ENCODE measurements at places on chromosomes 3 and 15.

DNA sequence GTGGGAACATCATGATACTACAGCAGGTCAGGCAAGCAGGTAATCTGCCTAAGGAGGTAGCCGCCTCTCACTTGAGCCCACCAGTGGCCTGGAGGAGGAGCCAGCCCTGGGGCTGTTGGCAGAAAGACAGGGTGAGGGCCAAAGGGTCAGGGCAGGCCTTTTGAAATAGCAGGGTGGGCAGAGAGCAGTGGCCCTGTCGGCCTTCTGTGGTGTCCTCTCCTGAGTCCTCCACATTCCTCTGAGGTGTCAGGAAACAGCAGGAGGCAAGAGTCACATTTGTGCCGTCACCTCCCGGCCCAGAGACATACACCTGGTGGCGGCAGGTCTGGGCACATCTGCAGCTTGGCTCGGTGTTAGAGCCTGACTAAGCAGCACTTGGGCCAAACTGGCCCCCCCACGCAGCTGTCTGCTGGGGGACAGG is 3.9 kb upstream of the BNC1 start:
- DNase-seq = no peak

GRCh38 chr3:35635926-35636683 is 3.2 kb upstream of the ARPP21 start:
- no peak for DNase-seq

DNA sequence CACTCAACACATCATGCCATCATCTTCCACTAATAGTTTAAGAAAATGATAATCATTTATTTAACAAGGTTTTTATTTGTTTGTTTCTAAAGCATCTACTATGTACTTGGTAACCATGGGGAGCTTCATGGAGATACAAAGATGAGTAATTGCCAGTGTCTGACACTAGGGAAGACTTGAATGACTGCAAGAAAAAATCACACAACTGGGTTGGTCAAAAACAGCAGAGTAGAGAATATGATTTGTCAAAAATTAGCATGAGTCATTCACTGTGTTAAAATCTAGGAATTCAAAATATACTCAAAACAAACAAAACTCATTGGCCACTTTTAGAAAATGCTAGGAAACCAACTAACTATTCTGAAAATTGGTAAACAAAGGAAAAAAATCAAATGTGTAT is 6.3 kb downstream of the BNC1 start:
- DNase-seq = no peak

- DNase-seq = no peak
Observed at GRCh38 chr15:98717942-98718341, 69.6 kb downstream of the IGF1R start.

DNA sequence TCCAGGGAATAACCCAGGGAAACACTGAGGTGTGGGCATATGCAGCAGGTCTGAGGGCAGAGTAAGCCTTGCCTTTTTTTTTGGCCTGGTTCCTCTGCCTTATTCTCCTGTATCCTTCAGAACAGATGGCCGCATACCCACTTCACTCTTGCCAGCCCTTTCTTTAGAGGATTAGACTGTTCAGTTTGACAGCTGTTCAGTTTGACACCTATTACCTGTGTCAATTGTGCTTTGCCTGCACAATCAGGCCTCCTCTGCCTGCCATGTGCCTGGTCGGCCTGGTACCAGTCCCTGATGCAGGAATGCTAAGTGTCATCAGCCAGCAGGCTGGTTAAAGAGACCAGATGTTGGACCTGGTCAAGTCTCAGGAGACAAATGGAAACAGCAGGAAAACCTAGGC is 22.3 kb downstream of the TM6SF1 start:
- DNase-seq = no peak

- no peak for DNase-seq
Observed at GRCh38 chr15:79874242-79874641, 22.6 kb downstream of the MTHFS start.

GRCh38 chr3:29324180-29324651 is 43.3 kb downstream of the RBMS3 start:
- DNase-seq = no peak

DNA sequence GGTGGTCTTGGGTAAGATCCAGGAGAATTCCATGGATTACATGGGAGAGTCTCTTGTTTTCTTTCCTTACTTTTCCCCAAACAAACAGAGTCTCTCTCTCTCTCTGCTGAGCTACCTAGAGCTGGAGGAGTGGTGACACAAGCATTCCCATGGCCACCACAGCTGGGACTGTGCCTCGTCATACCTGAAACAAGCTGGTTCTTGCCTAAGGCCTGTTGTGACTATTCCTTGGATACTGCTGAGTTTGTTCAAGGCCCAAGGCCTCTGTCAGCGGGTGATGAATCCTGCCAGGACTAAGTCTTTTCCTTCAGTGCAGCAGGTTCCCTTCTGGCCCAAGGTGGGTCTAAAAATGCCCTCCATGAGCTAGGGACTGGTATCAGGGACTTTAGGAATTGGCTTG is 378.1 kb upstream of the ZNF385D start:
- no peak for DNase-seq

GRCh38 chr15:75653347-75653913 is 5.7 kb downstream of the SNX33 start:
- no peak for DNase-seq

DNA sequence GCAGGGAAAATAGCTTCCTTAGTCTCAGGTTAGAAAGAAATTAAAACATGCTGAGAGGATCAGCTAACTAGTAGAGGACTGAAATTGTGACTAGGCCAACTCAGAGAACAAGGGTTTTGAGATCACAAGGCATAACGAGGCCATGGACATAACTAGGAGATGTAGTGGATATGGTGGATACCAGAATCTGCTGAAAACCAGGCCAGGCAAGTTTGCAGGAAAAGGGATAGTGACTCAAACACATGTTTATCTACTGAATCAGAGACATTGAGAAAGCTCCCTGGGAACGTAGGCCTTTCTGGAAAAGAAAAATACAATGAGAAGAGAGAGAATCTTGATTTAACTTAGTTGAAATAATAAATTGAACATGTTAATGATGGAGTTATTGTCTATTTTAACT is 326.5 kb upstream of the GBE1 start:
- DNase-seq = no peak

- no peak for DNase-seq
Observed at GRCh38 chr3:34015204-34016142, 217.0 kb downstream of the PDCD6IP start.
